ENCODE measurements at places on chromosomes 6 and 20.

DNA sequence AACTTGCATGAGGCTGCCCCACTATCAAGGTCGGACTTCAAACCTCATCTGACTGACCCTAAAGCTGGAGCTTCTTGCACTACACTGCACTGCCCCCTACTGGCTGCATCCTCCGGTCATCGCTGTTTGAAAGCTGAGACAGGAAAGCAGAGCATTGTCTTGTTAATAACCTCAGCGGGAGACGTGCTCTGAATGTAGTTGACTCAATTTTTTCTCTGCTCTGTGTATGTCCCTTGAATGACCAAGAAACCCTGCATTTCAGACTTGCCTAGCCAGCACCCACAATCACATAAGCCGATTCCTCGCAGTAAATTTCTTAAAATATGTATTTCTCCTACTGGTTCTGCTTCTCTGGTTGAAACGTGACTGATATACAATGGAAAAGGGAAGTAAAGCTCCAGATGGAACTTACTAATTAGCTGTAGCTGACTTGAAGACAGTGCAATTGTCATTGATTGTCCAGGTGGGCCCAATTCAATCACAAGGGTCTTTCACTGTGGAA lies 27.8 kb downstream of the TCF21 start:
- peak; percentile 97 for DNase-seq

DNA sequence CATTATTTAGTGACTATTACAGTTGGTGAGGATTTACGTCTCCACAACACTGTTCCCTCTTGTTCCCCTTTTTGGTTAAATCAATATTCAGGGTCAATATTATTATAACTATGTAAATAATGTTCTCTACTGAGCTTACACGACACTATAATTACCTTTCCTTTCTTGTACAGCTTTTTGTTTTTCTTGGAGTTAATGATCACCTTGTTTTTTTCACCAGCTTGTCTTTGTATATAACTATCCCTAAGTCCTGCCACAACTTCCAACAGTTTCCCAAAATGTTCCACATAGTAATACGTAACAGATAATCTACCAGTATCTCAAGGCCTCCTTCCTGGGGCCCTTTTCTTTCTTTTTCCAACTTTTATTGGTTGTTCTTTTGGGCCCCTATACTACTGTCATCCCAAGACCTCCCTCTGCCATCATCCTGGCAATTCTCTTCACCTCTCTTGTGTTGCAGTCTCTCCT lies 142.0 kb upstream of the SOX4 start:
- DNase-seq, result no peak

DNA sequence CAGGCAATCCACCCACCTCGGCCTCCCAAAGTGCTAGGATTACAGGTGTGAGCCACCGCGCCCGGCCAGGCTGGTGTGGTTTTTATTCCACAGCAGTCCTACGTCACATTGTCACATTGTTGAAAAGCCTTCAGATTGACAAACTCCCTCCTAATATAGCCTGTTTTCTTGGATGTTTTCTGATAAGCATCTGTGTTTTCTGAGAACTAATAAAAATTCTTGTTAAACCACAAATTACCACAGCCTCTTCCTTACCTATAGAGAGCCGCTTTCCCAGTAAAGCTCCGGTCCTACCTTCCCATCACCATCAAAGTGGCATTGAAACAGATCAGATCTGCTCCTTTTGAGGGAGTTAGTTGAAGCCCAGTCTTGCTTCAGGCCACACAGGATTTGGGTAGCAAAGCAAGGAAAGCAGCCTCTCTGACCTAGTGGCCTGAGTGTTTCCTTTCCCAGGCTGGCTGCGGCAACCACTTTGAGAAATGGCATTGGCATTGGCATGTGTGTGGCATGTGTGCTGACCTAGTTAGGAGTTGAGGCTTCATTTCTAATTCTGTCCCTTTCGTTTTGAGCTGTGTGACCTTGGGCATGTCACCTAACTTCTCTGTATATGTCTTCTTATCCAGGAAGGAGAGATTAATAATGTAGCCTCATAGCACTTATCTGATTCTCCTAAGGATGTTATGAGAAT lies 1.7 kb upstream of the PKIG start:
- DNase-seq, result no peak

GRCh38 chr6:33199687-33200218 lies 712 bp downstream of the RXRB start:
- DNase-seq, result no peak

DNA sequence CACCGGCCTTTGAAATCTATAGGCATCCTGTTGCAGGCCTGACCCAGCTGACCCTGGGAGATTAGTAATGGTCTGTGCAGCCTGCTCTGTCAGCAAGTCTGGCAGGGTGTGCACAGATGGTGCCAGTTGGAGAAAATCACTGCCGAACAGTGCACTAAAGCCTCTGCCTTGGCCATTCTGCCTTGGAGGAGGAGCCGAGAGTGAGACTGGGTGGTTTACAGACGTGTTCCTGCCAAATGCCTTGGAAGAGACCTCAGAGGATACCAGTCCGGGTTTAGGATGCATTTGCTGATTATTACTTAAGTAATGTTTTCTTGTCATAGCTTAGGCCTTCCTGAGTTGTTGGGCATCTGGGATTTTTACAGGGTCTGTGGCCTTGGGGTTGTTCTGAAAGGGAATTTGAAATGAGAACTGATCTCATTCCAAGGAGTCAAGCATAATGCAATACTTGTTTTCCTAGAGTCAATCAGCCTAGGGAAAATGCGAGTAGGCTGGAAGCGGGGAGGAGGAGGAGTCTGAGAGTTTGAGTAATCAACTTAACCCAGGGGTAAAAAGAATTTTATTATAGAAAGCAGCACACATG lies 292.1 kb downstream of the SOX4 start:
- peak; percentile 88 for DNase-seq

DNA sequence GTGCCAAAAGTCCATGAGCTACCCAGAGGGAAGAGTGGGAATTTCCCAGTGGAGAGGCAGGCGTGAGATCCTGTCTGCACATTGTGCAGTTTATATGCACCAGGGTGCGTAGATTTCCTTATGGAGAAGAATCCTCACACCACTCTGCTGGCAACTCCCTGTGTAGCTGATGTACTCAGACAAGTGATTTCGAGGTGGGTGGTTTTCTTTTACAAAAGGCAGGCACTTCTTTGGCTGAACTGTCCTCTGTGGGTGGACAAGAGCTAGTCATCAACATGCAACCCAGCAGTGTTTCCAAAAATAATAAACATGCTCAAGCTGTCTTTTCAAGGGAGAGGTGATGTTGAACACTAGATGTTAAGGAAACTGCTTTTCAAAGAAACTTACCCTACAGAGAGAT lies 121.7 kb upstream of the NXT1 start:
- DNase-seq, result no peak

DNA sequence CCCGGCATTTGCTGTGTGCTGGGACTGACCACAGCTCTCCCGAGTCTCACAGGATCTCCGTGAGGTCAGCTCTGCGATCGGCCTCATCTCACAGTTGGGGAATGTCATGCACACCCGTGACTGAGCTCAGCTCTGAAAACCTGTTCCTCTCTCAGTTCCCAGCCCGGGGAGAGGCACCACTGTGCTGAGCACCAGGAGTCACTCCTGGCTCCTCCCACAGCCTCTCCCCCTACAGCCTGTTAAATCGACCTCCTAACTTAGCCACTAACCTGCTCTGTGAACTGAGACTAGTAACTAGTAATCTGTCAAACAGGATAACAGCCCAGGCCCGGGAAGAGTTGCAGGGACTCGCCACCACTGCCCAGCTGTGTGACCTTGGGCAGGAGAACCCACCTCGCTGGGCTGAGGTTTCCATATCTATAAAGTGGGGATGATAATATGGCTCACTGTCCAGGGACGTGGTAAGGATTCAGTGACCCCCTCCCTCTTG lies 20.1 kb upstream of the NOL4L start:
- no peak for DNase-seq

DNA sequence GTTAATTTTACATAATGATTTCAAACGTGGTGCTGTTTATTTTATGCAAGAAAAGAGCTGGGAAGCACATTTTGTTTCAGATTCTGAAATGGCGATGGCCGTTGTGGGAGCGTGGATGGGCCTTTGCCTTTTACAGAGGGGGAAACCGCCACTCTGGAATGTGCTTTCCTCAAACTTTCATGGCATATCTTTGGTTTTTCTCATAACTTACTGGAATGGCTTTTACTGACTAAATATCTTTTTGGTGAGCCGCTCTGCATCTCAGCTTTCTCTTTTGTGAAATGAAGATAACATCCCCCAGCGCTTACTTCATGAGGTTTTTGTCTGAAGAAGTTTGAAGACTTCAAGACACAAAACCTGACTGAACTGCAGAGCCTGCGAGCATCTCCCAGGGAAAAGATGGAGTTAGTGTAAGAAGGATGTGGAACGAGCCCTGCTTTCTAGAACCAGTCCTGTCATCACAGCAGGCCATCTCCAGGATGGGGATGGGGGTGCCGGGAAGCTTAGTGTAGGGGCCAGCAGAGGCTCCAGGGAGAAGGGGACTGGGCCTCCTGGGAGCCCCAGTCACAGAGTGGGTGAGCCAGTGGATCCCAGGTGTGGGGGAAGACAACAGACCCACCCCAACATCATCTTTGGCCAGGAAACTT lies 61.8 kb upstream of the TIAM2 start:
- no peak for DNase-seq

GRCh38 chr6:87436435-87436834 lies 28.7 kb downstream of the CFAP206 start:
- DNase-seq, result peak; percentile 86

- DNase-seq, result peak; percentile 48
These were observed 95.2 kb downstream of the ANKRD60 start for GRCh38 chr20:58133020-58133808.

Data from eye (tissue), 1 donor.